ENCODE measurements at places on chromosomes 3 and 15. TPM values are rescaled to one million over a fixed set of nuclear protein-coding genes. Genes with fewer than 3 reads are reported as not detected.

The UPK1B gene
- not detected for total RNA-seq

The PLSCR2 gene
- not detected for total RNA-seq

The ZDHHC23 gene
- total RNA-seq = 11.3 TPM

The SELENOS gene
- total RNA-seq = 45.9 TPM

Measured in diencephalon (tissue), 1 donor.